ENCODE measurements at places on chromosomes 2 and 18.

DNA sequence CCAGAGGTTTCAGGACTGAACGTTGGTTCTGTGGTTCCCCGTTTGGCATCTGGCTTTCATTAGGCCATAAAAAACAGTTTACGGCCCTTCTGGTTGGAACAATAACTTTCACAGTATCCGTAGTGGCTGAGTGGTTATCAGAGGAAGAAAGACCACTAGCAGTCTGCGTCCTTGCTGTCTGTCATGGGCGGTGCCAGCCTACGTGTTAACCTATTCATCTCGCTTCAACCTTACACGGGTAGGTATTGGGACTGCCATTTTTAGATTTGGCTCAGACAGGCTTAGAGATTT is 42.6 kb upstream of the ROCK2 start:
- DNase-seq, result no peak

GRCh38 chr2:202450785-202451184 is 74.7 kb downstream of the BMPR2 start:
- no peak for DNase-seq

- no peak for DNase-seq
Observed at GRCh38 chr2:16138811-16139662, 198.7 kb downstream of the MYCN start.

GRCh38 chr18:25825979-25826776 is 264.2 kb downstream of the SS18 start:
- no peak for DNase-seq

GRCh38 chr2:69416147-69416546 is 21.1 kb downstream of the NFU1 start:
- DNase-seq, result no peak

Data from stimulated activated CD8-positive, alpha-beta memory T cell treated with anti-CD3 and anti-CD28 coated beads, Interleukin-7, amount 100 ng/mL, for 1 hour (primary cell).